ENCODE measurements at places on chromosomes 4 and X.
A peak's percentile ranks its signal among the peaks of the same experiment; 100 is the strongest.

- ATAC-seq: no peak
Observed at GRCh38 chr4:123081971-123082370, 159.6 kb upstream of the NUDT6 start.

DNA sequence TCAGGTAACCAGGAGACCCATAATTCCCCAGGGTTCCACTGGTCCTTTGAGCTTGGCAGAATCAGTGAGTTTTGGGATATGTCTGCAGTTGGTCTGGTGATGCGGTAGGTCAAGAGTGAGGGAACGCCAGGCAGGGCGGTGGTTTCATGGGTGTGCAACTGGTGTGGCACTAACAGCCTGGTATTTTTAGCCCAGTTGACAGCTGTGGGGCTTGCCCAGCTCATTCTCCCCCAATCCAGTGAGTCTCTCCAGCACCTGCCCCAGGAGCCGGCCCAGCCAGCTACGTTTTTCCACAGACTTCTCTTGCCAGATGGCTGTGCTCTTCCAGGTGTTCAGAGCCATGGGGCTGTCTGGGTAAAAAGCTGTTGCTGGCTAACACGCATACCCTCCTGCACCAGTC is 1019.9 kb downstream of the CCSER1 start:
- ATAC-seq: no peak

GRCh38 chr4:179509489-179509888 is 2067.3 kb upstream of the AGA start:
- no peak for ATAC-seq

DNA sequence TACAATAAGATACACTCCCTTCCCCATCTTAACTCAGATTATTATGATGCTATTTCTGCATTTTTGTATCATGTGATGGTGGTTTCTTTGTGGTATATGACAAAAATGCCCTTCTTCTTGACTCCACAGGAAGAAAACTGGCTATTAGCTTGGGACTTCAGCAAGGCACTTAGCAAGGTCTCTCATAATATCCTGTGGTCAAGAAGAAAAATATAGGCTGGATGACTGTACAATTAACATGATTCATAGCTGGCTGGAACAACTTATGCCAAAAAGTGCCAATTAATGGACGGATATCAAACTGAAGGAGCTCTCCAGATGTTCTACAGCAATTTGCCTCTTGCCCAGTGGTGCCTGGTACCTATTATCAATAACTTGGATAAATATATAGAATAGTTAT is 2.3 kb upstream of the MID1IP1 start:
- no peak for ATAC-seq

- ATAC-seq: no peak
Observed at GRCh38 chrX:96379951-96380350, 304.7 kb upstream of the DIAPH2 start.

DNA sequence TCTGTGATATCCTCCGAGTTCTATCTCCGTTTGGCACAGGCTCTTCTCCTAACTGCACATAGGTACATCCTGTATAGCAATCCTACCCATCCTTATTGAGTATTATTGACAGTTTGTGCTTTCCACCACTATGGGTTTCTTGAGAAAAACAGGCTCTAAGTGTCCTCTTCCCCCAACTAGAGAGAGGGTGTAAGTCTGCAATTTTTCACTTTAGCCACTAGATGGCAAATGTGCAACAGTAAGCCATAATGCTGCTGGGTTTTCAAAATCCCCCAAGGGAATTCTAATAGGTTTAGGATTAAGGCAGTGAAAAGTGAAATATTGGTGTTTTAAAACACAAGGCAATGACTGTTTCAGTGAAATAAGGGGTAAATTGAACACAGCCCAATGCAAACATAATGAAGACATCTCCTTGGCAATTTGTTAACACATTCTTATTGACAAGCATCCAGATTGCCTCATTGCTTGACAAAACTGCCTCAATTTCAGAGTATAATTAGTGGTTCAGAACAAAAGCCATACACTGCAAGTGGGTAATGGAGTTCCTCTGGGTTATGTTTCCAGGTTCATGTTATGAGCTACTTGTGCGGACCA is 239.0 kb upstream of the HTR2C start:
- no peak for ATAC-seq

DNA sequence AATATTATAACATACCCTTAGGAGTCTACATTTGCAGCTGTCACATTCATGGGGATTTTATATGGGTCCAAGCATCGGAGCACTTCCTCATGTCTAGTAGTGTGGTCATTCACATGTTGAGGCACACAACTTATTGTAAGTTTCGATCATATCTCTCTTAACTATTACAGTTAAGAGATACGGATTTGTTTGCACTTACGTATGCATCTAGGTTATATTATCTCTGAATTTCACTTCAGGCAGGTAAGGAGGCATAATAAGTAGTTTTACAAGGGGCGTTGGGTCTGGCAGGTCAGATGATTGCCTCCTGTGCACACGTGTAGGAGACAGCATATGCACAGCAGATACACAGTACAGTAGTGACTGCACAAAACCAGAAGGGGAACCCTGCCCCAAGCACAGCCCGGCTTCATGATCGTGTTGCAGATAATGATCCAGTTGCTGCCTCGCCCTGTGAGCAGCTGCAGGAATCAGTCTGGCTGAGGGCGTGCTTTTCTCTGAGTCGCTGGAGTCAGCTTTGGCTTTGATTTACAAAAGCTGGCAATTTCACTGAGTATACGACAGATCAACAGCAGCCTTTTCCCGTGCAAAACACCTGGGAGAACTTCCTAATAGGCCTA is 302.9 kb upstream of the GATB start:
- no peak for ATAC-seq

- no peak for ATAC-seq
Observed at GRCh38 chr4:764405-765169, 59.0 kb downstream of the PCGF3 start.

DNA sequence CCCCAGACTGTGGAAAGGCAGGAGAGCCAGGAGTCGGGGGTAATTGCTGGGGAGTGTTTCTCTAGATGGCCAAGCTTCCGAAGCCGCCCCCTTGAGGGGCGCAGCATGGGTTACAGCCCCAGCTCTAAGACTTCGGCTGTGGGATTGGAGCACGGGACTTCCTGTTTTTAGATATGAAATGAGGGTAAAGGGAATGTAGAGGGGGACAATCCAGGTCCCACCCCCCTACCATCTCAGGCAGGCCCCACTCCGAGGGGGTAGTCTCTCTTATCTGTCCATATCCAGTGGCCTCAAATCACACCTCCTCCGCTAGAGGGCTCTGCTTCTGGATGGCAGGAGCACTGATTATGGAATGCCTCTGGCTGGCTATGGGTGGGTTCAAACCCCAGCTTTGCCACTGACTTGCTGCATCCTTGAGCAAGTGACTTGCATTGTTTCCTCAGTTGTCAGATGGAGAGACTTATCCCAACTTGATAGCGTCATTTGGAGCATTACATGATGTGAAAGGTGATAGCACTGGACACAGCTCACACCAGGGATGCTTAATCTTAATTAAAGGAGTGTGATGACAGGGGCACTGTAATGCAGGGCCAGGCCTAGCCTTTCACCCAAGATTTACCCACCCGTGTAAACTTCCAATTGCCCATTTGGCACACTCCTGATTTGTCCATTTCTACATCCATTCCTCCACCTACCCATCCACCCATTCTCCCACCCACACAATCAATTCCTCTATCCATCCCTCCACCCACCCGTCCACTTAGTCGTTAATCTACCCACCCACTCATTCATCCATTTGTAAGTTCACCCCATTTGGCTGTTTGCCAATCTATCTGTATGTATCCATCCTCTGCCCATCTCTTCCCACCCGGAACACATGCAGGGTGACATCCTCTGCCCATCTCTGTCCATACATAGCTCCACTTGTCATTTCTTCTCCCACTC is 848 bp upstream of the KCND1 start:
- no peak for ATAC-seq

DNA sequence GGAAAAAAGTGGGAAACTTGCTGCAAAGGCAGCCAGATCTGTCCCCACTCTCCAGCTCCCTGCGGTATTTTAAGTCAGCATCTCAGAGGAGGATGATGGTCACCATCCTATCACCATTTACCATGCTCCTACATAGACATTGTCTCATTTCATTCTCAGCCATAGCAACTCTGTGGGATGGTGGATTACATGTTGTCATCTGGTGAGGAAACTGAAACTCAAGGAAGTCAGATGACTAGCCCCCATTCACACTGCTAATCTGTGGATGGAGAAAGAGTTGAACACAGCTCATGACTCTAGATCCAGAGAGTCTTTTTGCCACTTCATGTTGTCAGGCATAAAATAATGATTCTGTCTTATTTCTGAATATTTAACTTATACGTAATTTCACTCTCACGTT is 323.5 kb downstream of the PTTG2 start:
- ATAC-seq: no peak

DNA sequence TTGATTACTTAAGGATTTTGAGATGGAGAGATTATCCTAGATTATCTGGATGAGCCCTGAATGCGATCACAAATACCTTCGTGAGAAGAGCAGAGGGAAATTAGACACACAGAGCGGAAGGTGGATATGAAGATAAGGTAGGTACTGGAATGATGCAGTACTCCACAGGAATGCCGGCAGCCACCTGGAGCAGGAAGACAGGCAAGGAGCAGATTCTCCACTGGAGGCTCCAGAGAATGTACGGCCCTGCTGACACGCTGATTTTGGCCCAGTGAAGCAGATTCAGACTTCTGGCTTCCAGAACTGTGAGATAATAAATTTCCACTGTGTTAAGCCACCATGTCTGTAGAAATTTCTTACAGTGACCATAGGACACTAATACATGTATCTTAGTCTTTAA is 79.4 kb upstream of the PITX2 start:
- no peak for ATAC-seq

GRCh38 chr4:926538-926937 is 5.6 kb downstream of the GAK start:
- ATAC-seq: no peak

GRCh38 chrX:138925330-138925729 is 213.8 kb upstream of the FGF13 start:
- peak; percentile 81 for ATAC-seq

GRCh38 chr4:54395013-54395527 is 166.0 kb downstream of the PDGFRA start:
- no peak for ATAC-seq

DNA sequence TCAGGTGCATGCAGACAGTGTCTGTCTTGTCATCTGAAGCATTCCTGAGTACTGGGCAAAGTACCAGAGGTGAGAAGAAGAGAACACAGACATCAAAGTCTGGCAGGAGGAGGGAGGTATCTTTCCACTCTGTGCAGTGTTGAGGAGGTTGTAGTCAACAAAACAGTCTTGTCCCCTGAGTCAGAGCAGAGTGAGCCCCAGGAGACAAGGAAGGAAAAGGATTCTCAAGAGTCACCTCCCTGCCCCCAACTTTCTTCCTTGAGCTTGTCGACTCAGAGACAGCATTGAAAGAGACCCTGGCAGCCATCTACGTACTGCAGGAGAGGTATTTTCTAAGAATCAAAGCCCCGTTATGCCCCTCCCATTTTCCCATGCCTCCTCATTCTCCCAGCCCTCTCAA is 4.4 kb upstream of the SRPX start:
- no peak for ATAC-seq

DNA sequence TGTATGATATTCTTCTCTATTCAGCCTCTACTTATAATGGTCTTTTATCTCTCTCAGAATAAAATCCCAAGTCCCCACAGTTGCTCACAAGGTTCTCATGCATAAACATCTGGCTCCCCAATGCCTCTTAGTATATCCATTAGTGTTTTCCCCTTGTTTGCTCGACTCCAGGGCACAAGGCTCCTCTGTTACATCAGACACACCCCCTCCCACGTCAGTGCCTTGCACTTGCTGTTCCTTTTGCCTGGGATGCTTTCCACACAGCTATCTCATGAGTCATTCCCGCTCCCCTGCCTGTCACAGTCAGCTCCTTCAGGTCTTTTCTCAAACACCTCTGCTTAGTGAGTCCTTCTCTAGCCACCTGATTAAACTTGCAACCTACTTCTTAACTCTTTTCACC is 260.2 kb downstream of the IL1RAPL1 start:
- no peak for ATAC-seq

GRCh38 chr4:70606459-70606858 is 14.4 kb downstream of the AMBN start:
- ATAC-seq: no peak

DNA sequence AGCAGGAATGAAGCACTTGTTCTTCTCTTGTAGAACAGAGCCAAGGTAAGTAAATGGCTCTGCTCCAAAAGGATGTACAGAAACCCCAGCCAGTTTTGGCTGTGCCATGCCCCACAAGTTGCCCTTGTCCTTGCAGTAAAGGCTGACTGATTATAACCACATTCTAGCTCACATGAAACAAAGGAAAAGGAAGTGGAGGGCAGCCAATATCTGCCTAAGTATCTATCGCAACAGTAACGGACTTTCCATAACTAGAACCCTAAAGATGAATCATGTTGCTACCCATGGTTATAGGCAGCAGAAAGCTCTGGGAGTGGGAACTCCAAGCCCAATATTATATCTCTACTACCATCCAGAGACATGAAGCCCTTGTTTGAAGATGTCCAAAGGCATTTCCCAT is 95.7 kb downstream of the COMMD8 start:
- no peak for ATAC-seq

DNA sequence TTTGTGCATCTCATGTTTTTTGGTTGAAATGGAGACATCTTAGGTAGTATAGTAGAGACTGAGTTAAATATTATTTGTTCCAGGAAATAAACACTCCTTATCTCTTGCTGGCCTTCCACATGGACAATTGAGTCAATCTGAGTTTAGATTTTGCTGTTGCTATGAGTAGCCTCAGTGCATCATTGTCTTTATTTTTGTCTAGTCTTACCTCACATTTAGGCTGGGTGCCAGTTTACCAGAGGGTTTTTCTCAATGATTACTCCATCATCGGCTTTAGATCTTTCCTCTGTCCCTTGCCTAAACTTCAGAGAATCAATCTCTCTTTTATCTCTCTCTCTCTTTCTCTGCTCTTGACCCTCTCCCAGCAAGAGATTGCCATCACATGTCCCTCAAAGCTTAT is 73.6 kb downstream of the GABRB1 start:
- ATAC-seq: no peak

DNA sequence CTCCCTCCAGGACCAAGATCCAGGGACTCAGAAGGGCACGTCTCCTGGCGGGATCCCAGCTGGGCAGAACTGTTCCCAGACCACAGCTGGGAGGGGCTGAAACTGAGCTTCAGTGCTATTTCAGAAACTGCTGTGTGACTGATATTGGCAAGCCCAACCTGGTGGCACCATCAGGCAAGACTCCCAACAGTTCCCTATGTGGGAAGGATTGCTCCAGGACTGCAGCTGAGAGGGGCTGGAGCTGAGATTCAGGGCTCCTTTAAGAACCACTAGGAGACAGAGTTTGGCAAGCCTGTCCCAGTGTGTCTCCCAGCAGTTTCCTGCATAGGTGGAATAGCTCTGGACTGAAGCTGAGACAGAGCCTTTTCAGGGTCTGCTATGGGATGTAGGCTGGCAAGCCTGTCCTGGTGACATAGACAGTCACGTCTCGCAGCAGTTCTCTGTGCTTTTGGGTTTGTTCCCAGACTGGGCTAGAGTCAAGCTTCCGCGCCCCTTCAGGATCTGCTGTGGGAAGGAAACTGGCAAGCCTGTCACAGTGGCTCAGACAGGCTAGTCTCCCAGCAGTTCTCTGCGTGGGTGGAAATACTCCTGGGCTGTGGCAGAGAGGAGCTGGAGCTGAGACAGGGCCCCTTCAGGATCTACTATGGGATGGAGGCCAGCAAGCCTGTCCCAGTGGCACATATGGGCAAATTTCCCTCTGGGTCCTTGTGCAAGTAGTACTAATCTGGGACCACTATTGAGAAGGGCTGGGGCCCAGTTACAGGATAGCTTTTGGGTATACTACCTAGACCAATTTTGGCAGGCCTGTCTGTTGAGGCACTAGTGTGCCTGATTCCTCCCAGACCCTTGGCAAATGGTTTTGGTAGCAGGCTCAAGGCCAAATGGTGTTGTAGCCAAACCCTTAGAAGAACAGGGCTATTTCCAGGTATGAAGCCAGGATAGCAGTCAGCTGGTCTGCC is 20.2 kb upstream of the MED14 start:
- ATAC-seq: peak; percentile 77

Measured in gastroesophageal sphincter (tissue), 4 donors.